ENCODE measurements at places on chromosomes 6 and 20.

- H3K4me3 ChIP-seq: no peak overlapping the region
- H3K36me3 ChIP-seq: no peaks in the 10 kb centered on the region
- no peak overlapping the region for H3K27ac ChIP-seq
- no peaks in the 10 kb centered on the region for H3K4me1 ChIP-seq
- no peak for DNase-seq
Observed at GRCh38 chr6:140641412-140641811, 1267.0 kb upstream of the CITED2 start.

- H3K36me3 ChIP-seq: peaks cover 45% of the 10 kb centered on the region
- no peak overlapping the region for H3K27ac ChIP-seq
- no peaks in the 10 kb centered on the region for H3K27me3 ChIP-seq
- no peaks in the 10 kb centered on the region for H3K4me1 ChIP-seq
- no peak overlapping the region for H3K4me3 ChIP-seq
Observed at GRCh38 chr6:34414999-34415858, 10.6 kb downstream of the RPS10 start.

- no peak for DNase-seq
- H3K36me3 ChIP-seq: no peaks in the 10 kb centered on the region
- H3K27me3 ChIP-seq: no peaks in the 10 kb centered on the region
- peaks cover 7% of the 10 kb centered on the region for H3K4me1 ChIP-seq
- H3K27ac ChIP-seq: no peak overlapping the region
Observed at GRCh38 chr6:125718109-125718508, 31.3 kb upstream of the HEY2 start.

DNA sequence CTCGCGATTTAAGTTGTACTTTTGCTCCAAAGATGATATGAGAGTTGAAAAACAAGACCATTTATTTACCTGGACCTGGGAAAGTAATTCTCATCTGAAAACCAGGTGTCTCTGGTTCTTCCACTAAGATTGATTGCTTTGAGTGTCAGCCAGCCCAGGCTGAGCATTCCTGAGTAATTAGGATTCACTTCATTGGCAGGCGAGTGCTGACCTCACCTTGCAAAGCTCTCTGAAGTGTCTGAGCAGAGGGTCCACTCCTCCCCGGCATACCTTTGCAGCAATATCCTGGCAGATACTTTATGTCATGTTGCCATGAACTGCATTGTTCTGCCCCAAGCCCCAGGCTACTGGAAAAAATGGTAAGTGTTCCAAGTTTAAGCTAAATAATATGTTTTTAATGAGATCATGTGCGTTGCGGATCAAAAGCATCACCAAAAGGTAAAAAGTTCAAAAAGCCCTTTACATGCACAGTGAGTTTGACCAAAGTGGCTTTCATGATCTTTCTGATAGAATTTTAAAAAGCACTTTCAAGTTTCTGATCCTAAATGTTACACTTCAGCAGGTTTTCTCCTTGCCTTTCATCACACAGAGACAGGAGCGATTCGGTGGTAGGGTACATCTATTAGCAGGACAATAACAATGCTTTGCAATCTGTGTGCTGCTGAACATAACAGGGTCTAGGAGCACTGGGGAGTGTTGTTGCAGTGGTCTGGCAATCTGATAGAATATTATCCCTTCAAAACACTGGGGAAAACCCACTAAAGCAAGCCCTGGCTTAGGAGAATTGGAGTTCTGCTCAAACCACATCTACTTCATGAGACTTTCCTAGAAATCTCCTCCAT, 127.8 kb upstream of the EEF1E1 start:
- no peak for DNase-seq
- peaks cover 2% of the 10 kb centered on the region for H3K4me1 ChIP-seq
- no peak overlapping the region for H3K27ac ChIP-seq
- no peaks in the 10 kb centered on the region for H3K27me3 ChIP-seq
- no peaks in the 10 kb centered on the region for H3K36me3 ChIP-seq
- H3K4me3 ChIP-seq: no peak overlapping the region

- peak; percentile 95 for DNase-seq
- H3K36me3 ChIP-seq: peaks cover 12% of the 10 kb centered on the region
- H3K27me3 ChIP-seq: no peaks in the 10 kb centered on the region
- peaks cover 2% of the 10 kb centered on the region for H3K4me1 ChIP-seq
- peak overlapping the region; percentile 42 for H3K27ac ChIP-seq
Observed at GRCh38 chr6:45454008-45454911, 76.5 kb upstream of the SUPT3H start.

DNA sequence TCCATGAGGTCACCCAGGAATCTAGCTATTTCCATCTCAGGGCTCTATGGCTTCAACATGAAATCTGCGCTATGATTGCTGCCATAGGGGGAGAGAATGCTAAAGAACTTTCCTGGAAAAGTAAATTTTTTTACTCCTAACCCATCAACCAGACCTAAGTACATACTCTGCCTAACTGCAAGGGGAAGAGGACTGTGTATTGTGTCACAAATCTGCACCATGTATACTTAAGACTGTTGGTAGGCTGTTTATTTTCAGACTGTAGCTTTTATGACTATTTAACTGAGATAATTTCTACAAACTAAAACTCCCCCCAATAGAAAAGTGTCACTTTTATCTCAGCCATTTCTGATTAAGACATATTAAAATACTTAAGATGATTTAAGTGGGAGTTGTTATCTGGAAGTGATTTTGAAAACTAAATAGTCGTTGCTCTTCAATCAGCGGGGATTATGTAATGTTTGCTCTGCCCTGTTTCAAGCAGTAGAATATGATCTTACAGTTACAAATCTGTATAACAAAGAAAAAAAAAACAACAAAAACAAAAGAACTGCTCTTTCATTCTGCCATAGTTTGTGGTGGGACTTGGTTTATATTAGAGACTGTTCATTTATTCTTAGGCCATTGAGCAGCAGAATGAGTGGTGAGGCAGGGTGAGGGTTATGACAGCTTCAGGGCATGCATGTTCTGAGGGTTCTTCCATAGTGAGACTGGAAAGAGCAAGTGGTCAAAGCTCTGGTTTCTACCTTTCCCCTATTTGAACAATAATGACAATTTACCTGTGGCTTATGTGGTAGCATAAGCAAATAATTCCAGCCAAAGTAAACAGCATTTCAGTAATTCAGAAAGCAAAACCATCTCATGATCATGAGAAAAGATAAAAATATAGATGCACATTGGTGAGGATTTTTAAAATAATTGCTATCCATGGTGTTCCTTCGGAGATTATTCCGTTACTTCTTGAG, 126.3 kb upstream of the CEP162 start:
- no peaks in the 10 kb centered on the region for H3K27me3 ChIP-seq
- H3K27ac ChIP-seq: no peak overlapping the region
- no peak for DNase-seq
- H3K4me1 ChIP-seq: no peaks in the 10 kb centered on the region
- H3K36me3 ChIP-seq: no peaks in the 10 kb centered on the region

DNA sequence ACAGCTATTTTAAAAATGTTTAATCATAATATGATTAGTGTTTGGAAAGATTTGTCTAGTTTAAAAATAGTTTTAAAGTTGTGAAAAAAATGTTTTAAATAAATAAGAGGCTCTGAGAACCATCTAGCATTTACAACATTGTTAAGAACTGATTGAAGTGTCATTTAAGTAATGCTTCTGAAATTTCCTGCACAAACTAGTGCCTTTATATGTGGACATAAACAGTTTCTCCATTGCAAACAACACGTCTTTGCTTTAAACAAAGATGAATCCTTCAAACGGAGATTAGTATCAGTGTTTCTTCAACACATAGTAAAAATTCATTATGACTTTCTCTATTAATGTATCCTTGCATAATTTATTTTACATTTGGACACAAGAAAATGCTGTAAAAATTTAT, 45.9 kb upstream of the ID4 start:
- H3K27ac ChIP-seq: no peak overlapping the region
- no peak overlapping the region for H3K4me3 ChIP-seq
- no peaks in the 10 kb centered on the region for H3K27me3 ChIP-seq
- no peaks in the 10 kb centered on the region for H3K36me3 ChIP-seq
- H3K4me1 ChIP-seq: no peaks in the 10 kb centered on the region
- DNase-seq: no peak

- peak; percentile 68 for DNase-seq
- no peaks in the 10 kb centered on the region for H3K36me3 ChIP-seq
- H3K4me3 ChIP-seq: peak overlapping the region; percentile 39
- H3K4me1 ChIP-seq: peaks cover 2% of the 10 kb centered on the region
- no peak overlapping the region for H3K27ac ChIP-seq
Observed at GRCh38 chr6:2749969-2750600, 637 bp downstream of the MYLK4 start.

DNA sequence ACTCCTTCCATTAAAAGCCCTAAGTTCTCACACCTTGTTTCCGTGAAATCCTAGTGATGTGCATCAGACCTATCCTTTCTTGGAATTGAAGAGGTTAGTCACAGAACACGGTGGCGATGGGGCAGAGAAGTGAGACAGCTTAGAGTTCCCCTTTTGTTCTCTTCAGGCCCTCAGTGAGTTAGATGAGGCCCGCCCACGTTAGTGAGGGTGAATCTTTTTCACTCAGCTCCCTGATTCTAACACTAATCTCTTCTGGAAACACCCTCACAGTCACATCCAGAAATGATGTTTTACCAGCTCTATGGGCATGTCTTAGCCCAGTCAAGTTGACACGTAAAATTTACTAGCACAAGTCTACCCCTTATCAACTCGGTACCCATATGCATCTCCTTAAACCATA, 172.7 kb upstream of the NOX3 start:
- no peak for DNase-seq
- H3K36me3 ChIP-seq: no peaks in the 10 kb centered on the region
- H3K27ac ChIP-seq: no peak overlapping the region
- H3K4me1 ChIP-seq: no peaks in the 10 kb centered on the region
- H3K27me3 ChIP-seq: no peaks in the 10 kb centered on the region

- no peak overlapping the region for H3K27ac ChIP-seq
- H3K4me1 ChIP-seq: no peaks in the 10 kb centered on the region
- no peak for DNase-seq
- H3K27me3 ChIP-seq: no peaks in the 10 kb centered on the region
- no peak overlapping the region for H3K4me3 ChIP-seq
- no peaks in the 10 kb centered on the region for H3K36me3 ChIP-seq
Observed at GRCh38 chr6:29447670-29448069, 8.6 kb downstream of the OR10C1 start.

DNA sequence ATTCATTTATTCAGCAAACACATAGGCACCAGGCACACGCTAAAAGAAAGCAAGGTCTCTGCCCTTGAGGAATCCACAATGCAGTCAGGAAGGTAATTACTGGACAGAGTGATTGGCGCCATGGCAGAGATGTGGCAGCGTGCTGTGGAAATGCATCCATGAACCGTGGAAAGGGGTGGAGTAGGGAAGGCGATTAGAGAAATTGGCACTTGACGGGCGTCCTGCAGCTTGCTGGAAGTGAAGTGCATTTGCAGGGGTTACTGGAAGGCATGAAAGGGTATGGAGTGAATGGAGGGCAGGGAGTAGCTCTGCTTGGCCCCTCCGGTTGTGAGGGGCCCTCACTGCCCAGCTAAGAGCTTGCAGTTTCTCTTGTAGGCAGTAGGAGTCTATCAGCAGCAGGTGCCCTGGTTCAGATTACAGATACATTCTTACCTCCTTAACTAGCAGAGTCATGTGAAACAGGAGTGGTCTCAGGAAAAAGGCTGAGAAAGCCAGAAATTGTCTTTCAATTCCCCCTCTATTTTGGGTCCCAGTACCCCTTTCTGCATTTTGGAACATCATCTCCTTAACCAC, 122.5 kb upstream of the TIAM2 start:
- no peak overlapping the region for H3K27ac ChIP-seq
- no peak overlapping the region for H3K4me3 ChIP-seq
- H3K27me3 ChIP-seq: no peaks in the 10 kb centered on the region
- DNase-seq: no peak

DNA sequence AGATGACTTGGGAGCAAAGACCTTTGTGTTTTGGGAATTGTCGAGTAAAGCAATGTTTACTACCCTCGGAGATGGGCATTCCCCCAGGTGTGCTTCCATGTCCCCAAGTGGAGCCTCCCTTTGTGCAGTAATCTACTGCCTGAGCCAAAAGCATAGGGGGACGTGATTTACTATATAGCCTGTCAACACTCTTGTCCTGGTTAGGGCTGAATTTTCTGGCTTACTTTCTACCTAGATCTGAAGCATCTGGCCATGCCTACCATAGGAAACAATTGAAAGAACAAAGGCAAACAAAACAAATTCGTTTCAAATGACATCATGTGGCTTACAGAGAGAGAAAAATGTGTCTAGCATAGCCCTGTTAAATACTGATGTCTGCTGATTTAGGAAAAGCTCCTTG, 350.6 kb downstream of the SAMD5 start:
- no peaks in the 10 kb centered on the region for H3K4me1 ChIP-seq
- no peaks in the 10 kb centered on the region for H3K27me3 ChIP-seq
- H3K4me3 ChIP-seq: no peak overlapping the region
- H3K27ac ChIP-seq: no peak overlapping the region
- DNase-seq: no peak

DNA sequence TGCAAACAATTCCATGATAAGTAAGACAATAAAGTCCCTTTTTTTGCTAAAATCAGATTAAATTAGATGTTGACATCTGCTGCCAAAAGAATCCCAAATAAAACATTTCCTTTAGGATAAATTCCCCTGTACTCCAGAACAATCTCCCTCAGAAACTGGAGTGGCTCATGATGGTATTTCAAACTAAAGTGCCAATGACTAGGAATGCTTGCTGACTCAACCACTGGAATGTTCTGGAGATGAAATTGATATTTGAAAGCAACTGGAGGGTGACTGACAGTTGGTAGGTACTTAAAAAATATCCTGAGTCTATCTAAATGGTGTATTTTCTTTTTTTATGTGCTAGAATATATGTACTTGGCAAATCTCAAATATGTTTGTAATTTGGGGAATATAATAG, 350.1 kb upstream of the TSHZ2 start:
- no peak overlapping the region for H3K4me3 ChIP-seq
- no peaks in the 10 kb centered on the region for H3K36me3 ChIP-seq
- no peaks in the 10 kb centered on the region for H3K4me1 ChIP-seq
- peak; percentile 41 for DNase-seq
- H3K27ac ChIP-seq: no peak overlapping the region
- H3K27me3 ChIP-seq: no peaks in the 10 kb centered on the region

DNA sequence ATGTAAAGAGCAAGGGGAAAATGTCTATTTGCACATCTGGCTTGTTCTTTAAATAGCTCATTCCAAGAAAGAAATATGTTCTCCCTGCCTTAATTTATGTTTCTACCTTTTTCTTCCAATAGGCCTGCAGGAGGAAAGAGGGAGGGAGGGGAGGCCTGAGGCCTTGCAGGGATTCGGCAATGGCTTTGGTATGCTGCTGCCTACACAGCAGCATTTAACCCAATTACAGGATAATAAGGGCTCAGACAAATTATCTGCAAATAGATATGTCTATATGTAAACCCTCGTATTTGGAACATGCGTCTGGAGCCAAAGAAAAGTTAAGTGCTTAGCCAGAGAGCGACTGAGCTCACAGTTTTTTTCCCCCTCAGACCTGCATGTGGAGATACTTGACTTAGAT, 277.2 kb downstream of the CDC5L start:
- H3K27me3 ChIP-seq: no peaks in the 10 kb centered on the region
- H3K36me3 ChIP-seq: no peaks in the 10 kb centered on the region
- no peak overlapping the region for H3K4me3 ChIP-seq
- H3K27ac ChIP-seq: peak overlapping the region; percentile 70

DNA sequence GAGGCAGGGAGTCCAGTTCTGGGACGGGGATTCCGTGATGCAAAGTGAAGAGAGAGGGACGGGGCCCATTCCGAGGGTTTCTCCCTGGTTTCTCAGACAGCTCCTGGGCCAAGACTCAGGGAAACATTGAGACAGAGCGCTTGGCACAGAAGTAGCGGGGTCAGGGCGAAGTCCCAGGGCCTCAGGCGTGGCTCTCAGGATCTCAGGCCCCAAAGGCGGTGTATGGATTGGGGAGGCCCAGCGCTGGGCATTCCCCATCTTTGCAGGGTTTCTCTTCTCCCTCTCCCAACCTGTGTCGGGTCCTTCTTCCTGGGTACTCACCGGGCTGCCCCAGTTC, 35.9 kb upstream of the HLA-G start:
- no peak overlapping the region for H3K27ac ChIP-seq
- no peak overlapping the region for H3K4me3 ChIP-seq
- DNase-seq: no peak
- peaks cover 11% of the 10 kb centered on the region for H3K4me1 ChIP-seq
- H3K27me3 ChIP-seq: peaks cover 10% of the 10 kb centered on the region
- H3K36me3 ChIP-seq: no peaks in the 10 kb centered on the region
